T-helper 1 cell (primary cell): ENCODE measurements at places on chromosomes 6 and 20.

DNA sequence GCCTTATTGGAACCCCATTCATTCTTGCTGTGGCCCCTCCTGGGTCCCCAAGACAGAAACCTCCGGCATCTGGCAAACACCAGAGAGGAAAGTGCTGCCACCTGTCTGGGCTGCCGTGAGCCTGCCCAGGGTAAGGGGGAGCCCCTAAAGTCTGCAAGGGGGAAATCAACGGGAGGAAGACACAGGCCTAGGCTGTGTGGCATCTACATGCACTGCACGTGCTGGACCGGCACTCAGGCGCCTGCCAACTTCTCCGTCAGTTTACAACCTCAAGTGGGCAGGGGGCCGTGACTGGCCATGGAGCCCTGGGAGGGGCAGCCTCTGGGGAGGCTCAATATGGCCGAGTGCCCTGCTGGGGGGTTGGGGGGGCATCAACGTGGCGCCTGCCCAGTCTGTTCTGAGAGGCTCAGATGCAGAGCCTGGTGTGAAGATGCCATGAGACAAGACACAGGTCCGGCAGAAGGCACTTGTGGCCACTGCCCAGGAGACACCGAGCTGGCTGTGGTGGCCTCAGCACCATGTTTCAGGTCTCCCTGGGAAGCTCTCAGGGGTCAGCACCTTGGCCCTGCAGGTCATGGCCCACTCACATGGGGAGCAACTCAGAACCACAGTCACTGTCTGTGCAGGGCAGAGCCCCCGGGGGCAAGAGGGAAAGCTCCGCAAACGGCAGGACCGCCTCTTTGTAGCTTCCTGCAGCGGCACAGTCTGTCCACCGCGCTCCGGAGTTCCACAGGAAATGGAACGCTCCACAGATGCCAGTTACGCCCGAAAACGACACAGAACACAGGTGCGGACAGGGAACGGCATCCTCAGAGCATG, 8.4 kb downstream of the UCKL1 start:
- no peak for DNase-seq

DNA sequence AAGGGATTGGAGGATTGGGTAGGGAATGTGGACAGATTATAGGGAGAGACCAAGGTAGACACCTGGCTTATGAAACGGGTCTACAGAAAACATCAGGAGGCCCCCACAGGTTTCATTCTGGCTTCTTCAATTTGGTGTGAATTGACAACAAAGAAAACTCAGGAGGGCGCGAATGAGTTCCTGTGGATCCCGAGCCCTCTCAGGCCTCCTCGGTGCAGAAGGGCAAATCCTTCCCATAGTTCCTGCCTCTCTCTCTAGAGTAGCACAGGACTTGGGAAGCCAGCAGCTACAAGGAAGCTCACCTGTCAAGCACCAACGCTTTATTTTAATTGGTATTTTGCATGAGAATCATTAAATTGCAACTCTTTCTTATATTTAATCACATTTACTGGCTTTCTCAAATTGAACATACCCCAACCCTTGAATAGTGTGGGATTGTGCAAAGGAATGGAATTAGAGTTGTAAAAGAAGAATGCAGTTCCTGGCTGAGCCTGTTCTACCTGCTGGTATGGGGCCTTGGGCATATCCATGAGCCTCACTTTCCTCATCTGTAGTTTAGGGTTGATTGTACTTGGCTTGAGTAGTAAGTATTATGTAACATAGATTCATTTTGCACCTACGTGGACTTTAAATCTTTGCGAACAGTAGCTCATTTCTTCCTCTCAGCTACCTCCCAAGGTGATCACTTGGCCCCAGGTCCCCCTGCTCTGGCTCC, 56.4 kb upstream of the PHACTR2 start:
- DNase-seq = no peak

GRCh38 chr6:117992856-117993255, 85.8 kb downstream of the SLC35F1 start:
- no peak for DNase-seq

- no peak for DNase-seq
Observed at GRCh38 chr20:35344354-35344837, 52.2 kb upstream of the FAM83C start.

DNA sequence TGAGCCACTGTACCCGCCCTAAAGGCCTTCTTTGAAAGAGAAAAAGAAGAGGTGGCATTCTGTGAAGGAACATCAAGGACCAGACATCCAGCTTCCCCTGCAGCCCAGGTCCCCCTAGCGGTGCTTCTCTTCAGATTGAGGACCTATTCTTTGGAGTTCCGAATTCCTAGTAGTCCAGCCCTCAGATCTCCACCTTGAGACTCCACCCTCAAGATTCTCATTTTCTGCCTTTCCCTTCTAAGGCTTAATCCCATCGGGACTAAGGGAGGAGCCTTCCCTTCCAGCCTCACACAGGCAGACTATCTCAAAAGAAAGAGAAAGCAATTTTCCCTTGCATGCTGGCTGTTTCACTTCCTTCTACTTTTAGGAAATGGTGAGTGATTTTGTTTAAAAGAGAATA, 32.5 kb downstream of the MUC22 start:
- DNase-seq = no peak

DNA sequence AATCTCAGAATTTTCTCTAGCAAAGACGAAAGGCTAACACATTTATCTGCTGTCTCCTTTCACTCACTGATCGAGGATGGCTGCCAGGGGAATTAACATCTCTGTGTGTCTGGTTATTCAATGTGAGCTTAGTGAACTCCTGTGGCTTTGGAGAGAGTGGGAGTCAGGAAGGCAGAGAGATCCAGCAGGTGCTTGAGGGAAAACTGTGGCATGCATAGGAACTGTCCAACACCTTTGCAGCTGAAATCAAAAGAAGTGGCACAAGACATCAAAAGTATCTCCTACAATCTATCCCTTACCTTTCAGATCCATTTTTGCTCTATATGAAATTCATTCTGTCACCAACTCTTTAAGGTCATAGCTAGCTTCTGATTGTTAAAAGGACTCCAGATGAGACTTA, 11.8 kb upstream of the FAM184A start:
- DNase-seq = no peak

DNA sequence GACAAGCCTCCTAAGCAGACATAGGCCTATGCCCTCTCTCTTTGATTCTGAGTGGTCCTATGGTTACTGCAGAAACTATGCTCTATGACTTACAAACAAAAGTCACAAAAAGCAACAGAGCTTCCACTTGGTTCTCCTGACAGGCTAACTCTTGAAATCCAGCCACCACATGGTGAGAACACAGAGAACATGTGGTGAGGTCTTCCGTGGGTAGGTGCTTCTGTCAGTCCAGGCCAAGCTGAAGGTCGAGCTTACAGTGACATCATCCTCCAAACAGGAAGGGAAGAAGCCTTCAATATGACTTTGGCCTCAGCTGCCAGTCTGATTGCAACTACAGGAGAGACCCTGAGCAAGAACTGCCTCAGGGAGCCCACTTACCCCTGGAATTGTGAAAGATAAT, 265.5 kb downstream of the TBX18 start:
- DNase-seq = no peak

GRCh38 chr20:14609328-14610221, 272.2 kb upstream of the FLRT3 start:
- no peak for DNase-seq

- DNase-seq = no peak
Observed at GRCh38 chr20:58150772-58151171, 77.7 kb downstream of the ANKRD60 start.

DNA sequence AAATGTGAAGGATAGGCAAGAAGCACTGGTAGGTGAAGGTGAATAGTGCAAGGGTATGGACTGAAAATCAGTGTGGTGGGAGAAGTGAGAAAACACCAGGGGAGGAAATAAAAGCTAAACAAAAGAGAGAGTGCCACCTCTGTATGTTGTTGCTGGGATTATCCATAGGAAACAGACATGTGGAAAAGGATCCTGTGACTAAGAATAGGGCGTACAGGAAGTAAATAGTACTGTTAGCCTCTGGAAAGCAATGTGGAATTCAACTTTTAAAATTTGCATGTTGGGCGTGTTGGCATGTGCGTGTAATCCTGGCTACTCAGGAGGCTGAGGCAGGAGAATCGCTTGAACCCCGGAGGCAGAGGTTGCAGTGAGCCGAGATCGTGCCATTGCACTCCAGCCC, 661.7 kb downstream of the KIF16B start:
- no peak for DNase-seq

DNA sequence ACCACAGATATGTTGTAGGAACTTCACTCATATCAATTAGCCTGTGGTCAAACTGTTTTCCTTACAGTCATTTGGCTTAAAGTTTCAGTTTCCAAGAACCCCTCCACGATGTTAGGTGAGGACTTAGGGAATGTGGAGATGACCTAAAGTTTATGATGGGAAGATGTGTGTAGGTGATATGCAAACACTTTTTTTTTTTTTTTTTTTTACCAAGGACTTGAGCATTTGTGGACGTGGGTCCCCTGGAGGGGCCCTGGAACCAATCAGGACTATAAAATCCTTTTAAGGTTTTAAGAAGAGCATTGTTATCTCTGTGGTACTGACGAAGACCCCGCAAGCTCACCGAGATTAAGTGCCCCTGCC, 478 bp upstream of the MTHFD1L start:
- DNase-seq = no peak

GRCh38 chr20:9068841-9069663, at the start of gene PLCB4:
PLCB4 (plus strand) TSS chr20:9069087; CDS start chr20:9307815, 238,728 bp downstream.
- no peak for DNase-seq

GRCh38 chr6:17542243-17542642, 57.9 kb upstream of the FAM8A1 start:
- no peak for DNase-seq

DNA sequence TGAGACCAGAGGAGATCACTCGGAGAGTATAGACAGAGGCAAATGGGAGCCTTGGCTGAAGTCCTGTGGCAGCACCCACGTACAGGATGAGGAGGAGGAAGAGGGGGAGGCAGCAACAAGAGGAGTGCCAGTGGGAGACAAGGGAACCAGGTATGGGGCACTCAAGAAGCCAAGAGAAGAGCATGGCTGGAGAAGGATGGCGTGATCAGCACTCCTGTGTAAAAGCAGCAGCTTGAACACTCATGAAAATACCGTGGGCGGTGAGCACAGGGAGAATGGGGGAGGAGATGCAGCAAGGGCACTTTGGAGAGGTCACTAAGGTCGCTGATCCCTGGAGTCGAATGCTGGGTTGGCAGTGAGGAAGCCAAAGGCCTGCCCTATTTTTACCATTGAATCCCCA, 51.2 kb upstream of the PRND start:
- DNase-seq = no peak

DNA sequence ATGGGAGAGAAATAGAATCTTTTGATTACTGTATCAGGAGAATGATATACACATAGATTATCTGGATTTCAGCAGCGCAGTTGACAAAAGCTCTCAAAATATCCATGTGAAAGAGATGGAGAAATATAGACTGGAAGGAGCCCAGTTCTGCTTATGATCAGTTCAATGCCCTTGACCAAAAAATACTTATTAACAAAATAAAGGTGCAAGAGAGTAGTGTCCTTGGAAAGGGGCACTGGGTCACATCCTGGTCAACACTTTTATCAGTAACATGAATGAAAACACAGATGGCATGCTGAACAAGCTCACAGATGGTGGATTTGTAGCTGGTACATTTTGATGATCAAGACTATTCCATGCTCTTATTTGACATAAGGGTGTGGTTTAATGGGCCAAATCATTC, 63.9 kb upstream of the PLEKHG1 start:
- DNase-seq = no peak
